ENCODE measurements at places on chromosomes 16 and 17. TPM values are rescaled to one million over a fixed set of nuclear protein-coding genes. Genes with fewer than 3 reads are reported as not detected.

- DNase-seq = no peak
Observed at GRCh38 chr17:58028578-58028977, 21.5 kb upstream of the SRSF1 start.

DNA sequence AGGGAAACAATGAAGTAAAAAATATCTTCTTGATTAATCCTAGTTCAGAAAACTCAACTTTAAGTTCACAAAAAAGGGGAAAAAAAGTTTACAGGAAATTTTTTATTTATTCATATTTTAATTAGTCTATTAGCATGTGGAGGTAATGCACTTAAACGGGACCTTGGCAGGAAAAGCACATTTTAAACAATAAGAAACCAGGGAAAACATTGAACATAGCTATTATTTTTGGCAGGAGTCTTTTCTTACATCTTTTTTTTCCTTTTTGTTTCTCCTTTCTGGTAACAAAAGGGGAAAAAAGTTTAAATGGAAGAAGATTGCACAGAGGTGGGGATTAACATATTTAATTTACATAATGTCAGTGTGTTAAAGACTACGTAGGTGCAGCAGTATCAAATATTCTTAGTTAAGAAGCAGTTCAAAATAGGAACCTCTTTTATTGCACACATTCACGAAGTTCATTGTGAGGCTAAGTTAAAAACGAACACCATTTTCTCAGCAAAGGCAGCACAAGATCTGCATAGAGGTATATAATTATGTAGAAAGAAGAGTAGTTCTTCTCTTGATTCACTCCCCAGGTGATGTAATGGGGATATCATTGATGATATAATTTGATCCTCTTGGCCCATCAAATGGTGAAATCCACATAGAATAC lies 940.5 kb downstream of the CDH11 start:
- DNase-seq = no peak

GRCh38 chr17:7133916-7134315 lies 19.3 kb upstream of the ASGR2 start:
- no peak for DNase-seq

GRCh38 chr17:32498391-32498790 lies 11.6 kb downstream of the CDK5R1 start:
- no peak for DNase-seq

DNA sequence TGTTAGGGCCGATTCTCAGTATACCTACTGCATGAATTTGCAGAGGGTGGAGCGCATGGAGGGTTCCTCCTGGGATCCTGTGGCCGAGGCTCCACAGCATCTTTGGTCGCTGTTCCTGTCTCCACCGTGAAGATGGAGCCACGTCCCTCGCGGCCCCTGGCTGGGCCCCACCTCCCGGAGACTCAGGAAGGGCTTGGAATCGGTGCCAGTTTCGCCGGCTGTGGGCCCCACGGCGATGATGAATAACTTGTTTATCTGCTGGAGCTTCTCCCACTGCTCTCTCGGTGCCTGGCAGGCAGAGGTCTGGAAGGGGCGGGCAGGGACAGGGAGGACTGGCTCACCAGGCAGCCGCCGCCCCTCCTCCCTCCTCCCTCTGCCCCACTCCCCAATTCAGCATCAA lies 8.1 kb downstream of the SLC5A11 start:
- DNase-seq = no peak

DNA sequence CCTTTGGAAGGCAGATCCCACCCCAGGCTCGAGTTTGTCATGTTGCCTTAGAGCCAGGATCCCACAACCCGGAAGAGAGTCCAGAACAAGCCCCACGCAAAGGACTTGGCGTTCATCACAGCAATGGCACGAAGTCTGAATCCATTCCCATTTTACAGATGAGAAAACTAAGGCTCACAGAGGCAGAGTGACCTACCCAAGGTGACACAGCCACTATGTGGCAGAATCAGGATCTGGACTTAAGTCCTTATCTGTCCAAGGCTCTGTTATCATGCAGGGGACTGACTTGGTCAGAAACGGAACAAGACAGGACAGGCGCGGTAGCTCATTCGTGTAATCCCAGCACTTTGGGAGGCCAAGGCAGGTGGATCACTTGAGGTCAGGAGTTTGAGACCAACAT lies 86.5 kb downstream of the GSG1L start:
- DNase-seq = no peak

- DNase-seq = no peak
Observed at GRCh38 chr17:35022536-35023063, 40.9 kb downstream of the RFFL start.

- DNase-seq = no peak
Observed at GRCh38 chr16:7014756-7015155, 317.9 kb upstream of the RBFOX1 start.

GRCh38 chr16:89261691-89262563 lies 44.4 kb downstream of the ZNF778 start:
- DNase-seq = no peak

DNA sequence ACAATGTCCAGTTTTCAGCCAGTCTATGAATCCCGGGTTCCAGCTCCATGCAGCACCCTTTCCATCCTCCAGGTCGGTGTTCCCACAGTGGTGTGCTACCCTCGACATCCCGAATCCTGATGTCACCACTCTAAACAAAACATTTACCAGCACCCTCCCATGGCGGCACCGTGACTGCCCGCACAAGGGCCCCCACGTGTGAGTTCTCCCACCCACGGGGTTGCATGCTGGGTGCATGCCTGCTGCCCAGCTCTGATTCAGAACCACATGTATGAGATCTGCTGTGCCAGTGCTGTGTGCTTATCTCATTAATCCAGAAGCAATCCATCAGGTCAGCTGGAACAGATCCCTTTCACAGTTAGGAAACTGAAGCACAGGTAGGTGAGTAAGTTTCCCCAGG lies 57.4 kb downstream of the C16orf78 start:
- DNase-seq = no peak

GRCh38 chr17:28325211-28325610 lies 6.2 kb downstream of the TMEM97 start:
- DNase-seq = no peak

- DNase-seq = no peak
Observed at GRCh38 chr17:71735893-71736292, 384.9 kb upstream of the SOX9 start.

- DNase-seq = no peak
Observed at GRCh38 chr17:55903028-55903690, 152.3 kb downstream of the PCTP start.

- DNase-seq = no peak
Observed at GRCh38 chr17:66730461-66730923, 104.4 kb upstream of the CACNG5 start.

The KCNJ12 gene
- total RNA-seq = 0.17 TPM

The CHMP1A gene
- total RNA-seq = 67.2 TPM

The SEPTIN1 gene
- 171 TPM for total RNA-seq

The CHAD gene
- not detected for total RNA-seq

The TBC1D3C gene
- not detected for total RNA-seq

The ZNF624 gene
- total RNA-seq = 5.8 TPM

The TP53TG3F gene
- not detected for total RNA-seq

The IGFALS gene
- not detected for total RNA-seq

The SHPK gene
- total RNA-seq = 16.9 TPM

Data from OCI-LY7 (cell line).